ENCODE measurements at places on chromosomes 2 and 18. TPM values are rescaled to one million over a fixed set of nuclear protein-coding genes. Genes with fewer than 3 reads are reported as not detected.

The DSEL gene
- total RNA-seq, result 1.2 TPM

The FOSL2 gene
- total RNA-seq, result 229 TPM

The NBEAL1 gene
- total RNA-seq, result 156 TPM

DNA sequence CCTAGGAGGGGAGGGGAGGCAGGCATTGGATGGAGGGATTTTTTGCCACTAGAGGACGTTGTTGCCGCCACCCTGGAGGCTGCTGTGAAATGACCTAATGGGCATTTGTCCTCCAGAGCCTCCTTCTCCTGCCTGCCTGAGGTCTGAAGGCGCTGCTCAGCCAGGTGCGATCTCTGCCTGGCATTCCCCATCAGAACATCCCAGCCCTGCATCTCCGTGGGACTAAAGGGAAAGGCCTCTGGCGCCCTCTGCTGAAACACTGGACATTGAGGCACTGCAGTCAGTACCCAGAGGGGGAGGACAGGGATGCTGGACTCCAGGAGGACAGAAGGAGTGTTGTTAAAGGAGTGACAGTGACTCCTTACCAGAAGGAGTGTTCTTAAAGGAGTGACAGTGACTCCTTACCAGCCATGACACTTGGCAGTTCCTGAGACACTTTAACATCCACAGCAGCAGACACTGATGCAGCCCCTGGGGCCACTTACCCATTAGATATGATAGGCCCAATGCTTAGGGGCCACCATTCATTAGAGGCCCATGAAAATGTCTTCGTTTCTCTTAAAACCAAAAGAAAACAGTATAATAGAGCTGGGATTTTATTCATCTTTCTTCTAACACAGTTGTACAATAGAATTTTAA is 17.0 kb downstream of the THNSL2 start:
- peak; percentile 80 for DNase-seq

- DNase-seq, result no peak
These were observed 1545.5 kb downstream of the SUCLG1 start for GRCh38 chr2:82913566-82913965.

DNA sequence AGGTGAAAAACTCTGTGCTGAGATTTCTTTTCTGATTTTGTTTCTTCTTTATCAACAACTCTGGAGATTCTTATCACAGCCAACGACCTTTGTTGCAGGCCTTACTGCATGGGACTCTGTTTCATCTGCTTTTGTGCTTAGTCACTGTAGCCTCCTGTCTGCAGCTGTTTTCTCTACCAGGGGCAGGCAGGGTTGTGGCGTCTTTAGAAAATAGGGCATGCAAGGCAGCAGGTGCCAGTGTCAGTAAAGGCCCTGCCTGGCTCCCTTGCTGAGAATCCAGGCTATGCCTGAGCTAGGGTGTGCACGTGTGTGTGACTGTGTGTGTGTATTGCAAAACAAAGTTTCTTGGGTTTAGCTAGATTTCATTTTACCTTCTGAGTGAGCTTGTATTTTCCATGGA is 14.6 kb upstream of the SLC9A2 start:
- DNase-seq, result peak; percentile 39

DNA sequence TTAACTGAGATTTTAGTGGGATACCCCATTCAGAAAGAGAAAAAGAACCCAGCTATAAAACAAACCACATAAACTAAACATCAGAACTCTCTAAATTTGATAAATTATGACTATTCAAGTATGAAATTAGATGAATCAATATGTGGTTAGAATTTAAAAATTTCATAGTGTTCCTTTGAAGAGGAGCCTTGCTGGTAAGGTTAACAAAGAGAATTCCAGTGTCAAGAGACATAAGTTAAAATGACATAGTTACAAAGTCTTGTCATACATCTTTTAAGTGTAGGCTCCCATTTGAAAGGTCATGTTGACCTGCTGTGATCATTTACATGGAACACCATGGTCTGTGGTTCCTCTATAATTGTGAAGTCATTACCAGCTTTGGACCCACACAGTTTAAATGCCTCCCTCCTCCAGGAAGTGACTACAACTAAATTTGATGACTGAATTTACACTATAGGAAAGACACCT is 231.6 kb upstream of the ETAA1 start:
- DNase-seq, result no peak

- no peak for DNase-seq
These were observed 538.3 kb downstream of the CNTNAP5 start for GRCh38 chr2:124563426-124563825.

DNA sequence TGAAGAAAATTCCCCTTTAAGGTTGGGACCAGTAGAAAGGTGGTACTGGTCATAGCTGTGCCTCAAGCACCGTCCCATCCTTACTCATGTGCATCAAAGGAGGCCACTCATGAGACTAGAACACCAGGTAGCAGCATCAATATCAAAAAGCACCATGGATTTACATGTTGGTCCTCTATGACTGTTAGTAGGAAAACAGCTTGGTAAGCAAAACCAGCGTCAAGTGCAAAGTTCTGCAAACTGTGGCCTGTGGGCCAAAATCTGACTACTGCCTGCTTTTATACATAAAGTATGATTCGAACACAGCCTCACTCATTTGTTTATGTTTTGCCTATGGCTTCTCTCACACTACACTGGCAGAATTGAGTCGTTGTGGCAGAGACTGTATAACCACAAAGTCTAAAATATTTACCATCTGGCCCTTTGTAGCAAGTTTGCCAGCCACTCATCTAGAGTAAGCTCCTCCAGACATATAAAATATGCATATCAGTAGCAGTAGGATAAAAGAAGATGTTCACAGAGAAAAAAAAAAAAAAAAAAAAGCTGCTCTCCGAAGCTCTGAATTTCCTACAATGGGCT is 119.7 kb upstream of the CTNNA2 start:
- DNase-seq, result no peak

GRCh38 chr18:27687351-27687979 is 489.5 kb downstream of the CDH2 start:
- no peak for DNase-seq

Data from transverse colon (tissue), 4 donors.